ENCODE measurements at places on chromosomes 11 and 22.

GRCh38 chr11:225734-226453, 10.2 kb downstream of the SIRT3 start:
- no peak for DNase-seq

DNA sequence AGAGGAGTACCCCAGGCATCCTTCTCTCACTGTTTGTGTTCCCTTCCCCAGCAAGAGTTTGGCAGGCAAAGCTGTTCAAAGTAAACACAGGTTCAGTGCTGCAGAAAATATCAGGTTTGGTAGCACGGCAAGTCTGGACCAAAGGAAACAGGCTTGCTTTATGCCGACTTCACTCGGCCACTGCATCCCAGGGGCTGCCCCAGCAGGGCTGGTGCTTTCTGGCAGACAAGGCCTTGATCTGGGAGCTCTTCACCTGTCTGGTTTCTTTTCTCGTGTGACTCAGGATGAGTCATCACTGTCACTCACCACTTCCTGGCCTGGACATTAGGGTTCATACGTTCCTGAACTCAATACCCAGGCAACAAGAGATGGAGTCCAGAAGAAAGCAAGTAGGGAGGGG, 52.6 kb upstream of the NAV2 start:
- no peak for DNase-seq

- DNase-seq = no peak
These were observed 86.5 kb downstream of the ACER3 start for GRCh38 chr11:76947190-76947589.

DNA sequence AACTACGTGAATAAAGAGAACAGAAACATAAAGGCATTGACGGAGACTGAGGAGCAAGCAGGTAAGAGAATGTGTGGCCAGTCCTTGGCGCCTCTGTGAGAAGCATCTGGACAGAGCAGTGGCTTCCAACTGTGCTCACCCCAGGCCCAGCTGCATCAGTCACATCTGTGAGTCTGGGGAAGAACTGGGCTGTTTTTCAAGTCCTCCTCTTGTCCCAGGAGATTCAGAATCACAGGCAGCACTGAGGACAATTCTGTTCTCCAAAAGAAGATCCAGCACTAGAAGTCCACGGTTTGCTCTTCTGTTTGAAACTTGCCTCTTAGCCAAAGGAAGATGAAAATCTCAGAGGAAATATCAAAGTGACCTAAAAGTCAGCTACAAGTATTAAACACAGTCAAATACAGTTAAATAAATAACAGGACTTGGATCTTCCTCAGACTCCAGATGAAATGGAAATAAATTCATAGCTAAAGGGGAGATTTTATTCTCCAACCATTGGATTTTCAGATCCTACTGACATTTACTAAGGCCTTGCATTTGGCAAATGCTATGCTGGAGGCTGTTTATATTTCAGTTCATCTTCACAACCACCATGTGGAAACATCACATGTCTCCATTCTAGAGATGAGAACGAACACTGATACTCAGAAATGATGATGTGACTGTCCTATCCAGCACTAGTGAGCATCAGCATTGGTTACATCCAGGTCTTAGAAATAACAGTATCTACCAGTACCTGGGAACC, 14.1 kb downstream of the FAM181B start:
- no peak for DNase-seq

- DNase-seq = no peak
These were observed 61.2 kb downstream of the PHF21A start for GRCh38 chr11:46060013-46060412.

DNA sequence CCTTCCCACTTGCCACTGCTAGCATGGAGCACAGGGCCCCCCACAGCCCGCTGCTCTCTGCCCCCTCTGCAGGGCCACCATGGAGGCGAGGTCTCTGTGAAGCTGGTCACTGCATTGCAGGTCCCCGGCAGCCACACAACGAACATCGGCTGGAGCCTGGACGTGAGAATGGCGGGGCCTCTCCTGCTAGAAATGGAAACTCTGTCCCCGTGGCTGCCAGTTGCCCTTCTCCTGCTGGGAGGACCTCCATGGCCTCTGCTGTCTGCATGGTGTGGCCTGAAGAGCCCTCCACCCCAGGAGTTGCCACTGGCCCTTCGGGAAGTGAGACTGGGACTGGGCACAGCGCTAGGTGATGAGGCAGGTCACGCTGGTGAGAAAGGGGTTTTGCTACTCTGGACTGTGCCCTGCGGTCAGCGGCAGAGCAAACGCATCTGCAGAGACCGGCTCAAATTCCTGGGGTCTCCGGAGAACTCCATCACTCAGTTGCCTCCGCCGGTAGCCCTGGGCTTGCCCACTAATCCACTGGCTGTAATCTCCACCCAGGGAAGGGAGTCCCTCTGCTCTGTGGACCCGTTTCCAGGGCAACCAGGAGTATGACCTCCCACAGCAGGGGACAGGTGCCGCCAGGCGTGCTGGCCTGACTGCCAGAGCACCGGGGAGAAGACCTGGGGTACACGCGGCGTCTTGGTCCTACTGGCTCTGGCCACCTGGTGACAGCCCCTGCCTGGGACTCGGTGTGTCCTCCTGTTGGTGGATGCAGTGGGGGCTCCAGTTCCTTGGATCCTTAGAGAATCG, 806.3 kb downstream of the BRD1 start:
- DNase-seq = no peak

DNA sequence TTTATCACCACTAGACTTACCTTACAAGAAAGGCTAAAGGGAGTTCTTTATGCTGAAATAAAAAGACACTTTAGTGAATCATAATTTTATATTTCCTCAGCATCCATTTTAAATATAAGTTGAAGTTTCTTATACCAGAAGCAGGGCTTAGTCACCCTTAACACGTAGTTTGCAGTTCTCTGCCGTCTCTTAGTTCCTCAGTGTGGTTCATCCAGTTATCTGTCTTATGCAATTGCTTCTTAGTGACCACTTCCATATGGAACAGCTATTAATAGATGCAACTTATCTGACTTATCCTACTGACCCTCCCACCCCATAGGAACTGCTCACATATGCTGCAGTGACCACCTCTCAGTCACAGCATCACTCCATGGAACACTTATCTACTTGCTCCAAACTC, 11.7 kb upstream of the SLC36A4 start:
- no peak for DNase-seq

- DNase-seq = no peak
These were observed 75.0 kb downstream of the TIMP3 start for GRCh38 chr22:32876516-32876915.

GRCh38 chr11:1466784-1467183, 19.8 kb downstream of the MOB2 start:
- no peak for DNase-seq

- no peak for DNase-seq
These were observed 17.0 kb downstream of the KCNC1 start for GRCh38 chr11:17751558-17751957.

DNA sequence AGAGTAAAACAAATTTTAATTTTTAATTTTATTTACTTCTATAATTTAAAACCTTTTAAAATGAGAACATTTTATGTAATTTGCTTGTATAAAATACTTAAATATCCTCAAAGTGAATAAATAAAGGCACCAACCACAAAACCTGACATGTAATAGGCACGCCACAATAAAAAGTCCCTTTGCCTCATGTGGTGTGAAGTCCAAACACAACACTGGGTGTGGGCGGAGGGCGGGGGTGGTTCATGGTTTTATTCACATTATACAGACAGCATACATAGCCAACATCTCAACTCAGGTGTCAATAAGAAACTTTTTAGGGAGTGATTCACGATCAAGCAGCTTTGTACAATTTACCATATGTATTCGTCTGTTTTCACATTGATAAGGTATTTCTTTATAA, 107.9 kb downstream of the ANO3 start:
- no peak for DNase-seq

- no peak for DNase-seq
These were observed 351.5 kb downstream of the TBC1D22A start for GRCh38 chr22:47113853-47114415.

DNA sequence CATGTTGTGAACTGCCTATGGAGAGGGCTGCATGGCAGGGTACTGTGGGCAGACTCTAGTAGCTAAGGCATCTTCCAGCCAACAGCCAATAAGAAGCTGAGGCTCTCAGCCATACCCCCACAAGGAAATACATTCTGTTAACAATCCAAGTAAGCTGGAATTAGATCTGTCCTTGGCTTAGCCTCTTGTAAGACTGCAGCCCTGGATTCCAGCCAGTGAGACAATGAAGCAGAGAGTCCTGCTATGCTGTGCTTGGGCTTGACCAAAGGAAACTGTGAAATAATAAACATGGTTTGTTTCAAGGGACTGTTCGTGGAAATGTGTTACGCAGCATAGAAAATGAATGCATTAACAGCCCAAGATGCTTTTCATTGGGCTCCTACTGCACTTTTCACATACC, 1097.4 kb upstream of the CCDC90B start:
- DNase-seq = no peak

DNA sequence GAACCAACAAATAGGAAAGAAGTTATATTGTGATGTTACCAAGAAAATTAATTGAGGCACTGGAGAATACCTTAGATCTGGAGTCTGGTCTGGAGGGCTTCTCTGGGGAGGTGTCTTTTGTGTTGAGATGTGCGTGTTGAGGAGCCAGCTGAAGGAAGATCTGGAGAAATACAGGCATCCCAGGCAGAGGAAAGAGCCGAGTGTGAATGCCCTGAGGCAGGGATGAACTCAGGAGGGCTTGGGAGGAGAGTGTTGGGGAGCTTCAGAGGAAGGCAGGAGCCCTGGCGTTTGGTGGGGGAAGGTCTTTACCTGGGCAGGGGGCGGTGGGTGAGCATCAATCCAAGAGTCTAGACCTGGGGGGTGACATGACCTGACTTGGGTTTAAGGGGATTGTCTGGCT, 13.1 kb downstream of the SYNGR1 start:
- no peak for DNase-seq

DNA sequence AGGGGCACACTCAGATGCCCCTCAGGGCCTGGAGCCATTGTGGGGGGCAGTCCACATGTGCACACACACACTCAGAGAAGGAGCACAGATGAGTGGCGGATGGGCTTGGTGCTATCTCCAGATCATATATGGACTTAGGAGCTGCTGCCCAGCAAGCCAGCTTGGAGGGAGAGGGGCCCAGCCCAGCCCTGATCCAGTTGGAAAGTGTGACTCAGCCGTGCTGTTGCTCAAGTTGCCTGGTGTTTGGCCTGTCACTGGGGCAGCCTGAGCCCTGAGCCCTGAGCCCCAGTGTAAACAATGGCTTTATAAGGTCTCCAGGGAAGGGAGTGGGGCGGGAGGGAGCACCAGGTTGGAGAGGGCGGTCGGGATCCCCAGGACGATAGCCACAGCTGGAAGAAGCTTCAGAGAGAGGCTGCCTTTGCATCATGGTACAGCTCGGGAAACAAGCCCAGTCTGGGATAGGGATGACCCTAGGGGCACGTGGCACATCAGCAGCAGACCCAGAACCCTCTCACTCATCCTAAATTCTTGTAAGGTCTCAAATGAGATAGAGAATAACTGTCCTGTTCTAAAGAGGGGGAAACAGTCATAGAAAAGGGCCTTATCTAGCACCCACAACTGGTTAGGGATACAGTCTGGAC, 4.8 kb downstream of the SELENOM start:
- no peak for DNase-seq

DNA sequence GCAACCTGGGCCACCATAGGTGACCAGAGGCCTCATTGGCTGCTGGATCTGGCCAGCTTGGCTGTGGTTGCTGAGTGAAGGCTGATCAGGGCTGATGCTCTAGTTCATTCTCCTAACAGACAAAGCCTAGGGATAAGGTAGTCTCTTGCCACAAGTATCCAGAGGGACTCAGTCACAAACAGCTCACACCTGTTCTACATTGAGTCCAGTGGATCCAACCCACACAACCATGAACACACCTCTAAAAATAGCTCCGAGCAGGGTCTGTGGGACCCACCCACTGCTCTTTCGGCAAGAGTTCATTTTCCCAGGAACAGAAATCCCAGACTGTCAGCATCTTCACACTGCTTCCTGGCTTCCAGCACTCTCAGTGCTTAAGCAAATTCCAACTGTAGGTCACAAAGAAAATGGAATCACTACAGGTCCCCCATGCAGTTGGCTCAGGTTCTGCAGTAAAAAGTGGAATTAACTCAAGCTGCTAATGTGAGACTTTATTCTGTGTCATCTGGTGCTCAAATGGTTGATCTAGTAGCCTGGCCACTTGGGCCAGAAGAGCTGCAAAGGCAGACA, 67.3 kb downstream of the PPFIBP2 start:
- DNase-seq = no peak

DNA sequence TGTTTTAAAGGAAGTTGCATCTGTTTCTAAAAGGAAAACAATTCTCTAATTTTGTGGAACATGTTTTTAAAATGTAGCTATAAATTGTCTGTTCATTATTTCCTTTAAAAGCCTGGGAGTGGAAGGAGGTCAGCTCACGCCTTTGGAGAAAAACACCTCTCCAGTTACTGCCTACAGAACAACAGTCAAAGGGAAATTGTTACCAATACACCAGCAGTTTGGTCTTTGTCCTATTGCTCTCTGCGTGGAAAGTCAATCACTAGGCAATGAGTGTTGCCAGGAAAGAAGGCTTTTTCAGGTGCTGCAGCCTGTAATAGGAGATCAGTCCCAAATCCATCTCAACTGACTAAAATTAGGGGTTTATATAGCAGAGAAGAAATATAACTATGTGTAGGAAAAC, 22.2 kb downstream of the SVIP start:
- DNase-seq = no peak

DNA sequence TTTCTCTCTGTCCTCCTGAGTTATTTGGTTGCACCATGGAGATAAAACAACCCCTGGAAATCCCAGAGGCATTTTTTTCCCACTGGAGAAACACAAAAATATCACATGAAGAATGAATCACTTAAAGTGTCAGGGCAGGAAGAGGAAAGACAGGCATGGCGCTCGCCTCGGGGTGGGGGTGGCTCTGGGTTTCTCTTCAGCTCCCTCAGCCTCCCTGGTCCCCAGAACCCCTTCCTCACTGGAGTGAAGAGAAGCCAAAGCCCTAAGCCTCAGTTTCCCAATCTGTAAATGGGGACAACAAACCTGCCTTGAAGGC, 938 bp downstream of the SHISAL1 start:
- DNase-seq = no peak

- DNase-seq = no peak
These were observed 74.9 kb downstream of the RPL27A start for GRCh38 chr11:8757533-8757932.

DNA sequence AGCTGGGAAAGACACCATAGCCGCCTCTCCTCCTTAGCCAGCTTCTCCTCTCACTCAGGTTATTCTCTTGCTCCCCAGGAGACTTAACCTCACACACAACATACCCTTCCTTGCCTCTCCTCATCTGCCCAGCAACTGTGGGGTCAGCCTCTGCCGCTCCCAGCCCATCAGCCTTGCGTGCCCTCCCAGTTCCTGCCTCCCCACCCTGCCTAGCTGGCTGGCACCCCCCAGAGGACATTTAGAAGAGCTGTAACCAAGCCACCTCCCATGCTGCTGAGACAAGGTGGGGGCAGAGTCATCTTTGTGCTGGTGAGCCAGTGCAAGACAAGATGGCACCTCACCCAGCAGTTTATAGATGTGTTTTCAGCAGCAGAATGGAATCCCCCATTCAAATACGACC, 38.2 kb downstream of the TOM1 start:
- DNase-seq = no peak

Measured in stimulated activated CD4-positive, alpha-beta T cell treated with anti-CD3 and anti-CD28 coated beads, TNF-alpha, amount 100 ng/mL, for 1 hour (primary cell).